ENCODE measurements at places on chromosomes 7 and 10.

GRCh38 chr10:44388641-44389040, 3.7 kb upstream of the CXCL12 start:
- DNase-seq = no peak

- DNase-seq = no peak
Observed at GRCh38 chr10:124768791-124769190, 22.9 kb downstream of the EEF1AKMT2 start.

GRCh38 chr10:59829024-59829423, 75.8 kb upstream of the MRLN start:
- DNase-seq = no peak

GRCh38 chr10:32347363-32348022, 535 bp upstream of the EPC1 start:
- no peak for DNase-seq
